Stimulated activated CD8-positive, alpha-beta memory T cell treated with anti-CD3 and anti-CD28 coated beads, Interleukin-7, amount 100 ng/mL, for 1 hour (primary cell): ENCODE measurements at places on chromosomes 3 and 15.

DNA sequence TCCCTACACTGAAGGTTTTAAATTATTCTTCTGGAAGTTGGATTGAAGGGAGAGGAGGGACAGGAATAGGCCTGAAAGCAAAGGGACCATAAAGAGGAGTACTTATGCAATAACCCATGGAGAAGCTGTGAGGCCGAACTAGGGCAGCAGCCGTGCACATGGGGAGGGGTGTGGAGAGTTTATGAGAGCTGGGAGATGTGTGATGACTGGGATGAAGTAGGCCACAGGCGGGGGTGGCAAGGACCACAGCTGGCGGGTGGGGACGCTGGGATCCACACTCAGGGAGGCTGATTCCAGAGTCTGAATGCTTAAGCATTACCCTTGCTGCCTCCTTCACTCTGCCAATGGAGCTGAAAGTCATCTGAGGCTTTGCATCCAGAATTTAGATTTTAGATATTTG is 123.8 kb downstream of the ARNT2 start:
- DNase-seq: no peak

- no peak for DNase-seq
These were observed 43.3 kb downstream of the ZNF609 start for GRCh38 chr15:64503640-64504039.

GRCh38 chr15:40543082-40543481 is 21.8 kb downstream of the CCDC32 start:
- no peak for DNase-seq

GRCh38 chr3:12943124-12944021 is 102.0 kb upstream of the RPL32 start:
- no peak for DNase-seq

DNA sequence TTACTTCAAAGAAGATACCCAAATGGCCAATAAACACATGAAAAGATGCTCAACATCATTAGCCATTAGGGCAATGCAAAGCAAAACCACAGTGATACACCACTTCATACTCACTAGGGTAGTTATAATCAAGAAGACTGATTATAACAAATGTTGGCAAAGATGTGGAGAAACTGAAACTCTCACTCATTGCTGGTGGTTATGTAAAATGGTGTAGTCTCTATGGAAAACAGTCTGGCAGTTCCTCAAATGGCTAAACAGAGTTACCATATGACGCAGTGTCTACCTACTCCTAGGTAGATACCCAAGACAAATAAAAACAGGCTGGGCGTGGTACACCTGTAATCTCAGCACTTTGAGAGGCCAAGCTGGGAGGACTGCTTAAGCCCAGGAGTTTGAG is 3.5 kb upstream of the ZFAND6 start:
- DNase-seq: no peak

DNA sequence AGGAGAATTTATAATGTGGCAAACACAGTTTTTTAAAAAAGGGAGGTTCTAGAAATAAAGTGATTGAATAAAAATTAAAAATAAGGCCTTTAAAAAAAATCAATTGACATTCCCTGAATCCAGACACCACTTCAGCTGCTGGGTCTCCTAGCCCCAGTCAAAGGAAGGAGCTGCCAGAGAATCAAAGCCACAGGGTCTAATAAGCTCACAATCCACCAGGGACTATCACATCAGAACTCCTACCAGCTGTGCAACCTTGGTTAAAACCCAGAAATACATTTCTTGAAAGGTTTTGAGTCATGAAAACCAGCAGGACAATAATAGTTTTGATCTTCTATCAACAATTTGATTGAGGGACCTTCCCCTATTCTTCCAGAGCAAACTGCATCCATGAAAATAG is 134.5 kb downstream of the MECOM start:
- DNase-seq: no peak

- DNase-seq: no peak
These were observed 1.2 kb downstream of the KLHDC8B start for GRCh38 chr3:49172551-49173041.
